Frontal cortex (tissue), 4 donors: ENCODE measurements at places on chromosomes 6 and 20. TPM values are rescaled to one million over a fixed set of nuclear protein-coding genes. Genes with fewer than 3 reads are reported as not detected.
A peak's percentile ranks its signal among the peaks of the same experiment; 100 is the strongest.

Gene MARCKS
- total RNA-seq: 498 TPM

Gene COL9A3
- total RNA-seq: 10.2 TPM

Gene PTCRA
- not detected for total RNA-seq

Gene CAGE1
- total RNA-seq: not detected

Gene NHLRC1
- 2.9 TPM for total RNA-seq

Gene C4A
- total RNA-seq: 10.6 TPM

Gene PLCB4
- total RNA-seq: 11.8 TPM

Gene SUMO4
- 2.4 TPM for total RNA-seq

Gene SYCP2
- 4.1 TPM for total RNA-seq

Gene TBXT
- not detected for total RNA-seq

DNA sequence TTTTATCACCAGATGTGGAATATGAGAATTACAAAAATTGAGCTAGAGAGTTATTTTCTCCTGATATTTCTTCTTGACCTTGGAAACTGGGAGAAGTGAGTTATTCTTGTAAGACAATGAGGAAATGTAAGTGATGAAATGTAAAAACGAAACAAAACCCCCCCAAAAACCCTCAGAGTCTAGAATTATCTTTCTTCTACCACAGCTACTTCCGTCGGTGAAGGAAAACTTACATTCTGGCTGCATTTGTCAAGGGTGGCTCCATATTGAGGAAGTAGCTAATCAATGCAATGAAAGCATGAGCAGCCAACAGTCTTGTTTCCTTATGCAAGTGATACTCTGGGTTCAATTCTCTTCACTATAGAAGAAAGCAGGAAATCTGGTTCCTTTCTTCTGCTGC lies 661.7 kb upstream of the CITED2 start:
- no peak for DNase-seq

DNA sequence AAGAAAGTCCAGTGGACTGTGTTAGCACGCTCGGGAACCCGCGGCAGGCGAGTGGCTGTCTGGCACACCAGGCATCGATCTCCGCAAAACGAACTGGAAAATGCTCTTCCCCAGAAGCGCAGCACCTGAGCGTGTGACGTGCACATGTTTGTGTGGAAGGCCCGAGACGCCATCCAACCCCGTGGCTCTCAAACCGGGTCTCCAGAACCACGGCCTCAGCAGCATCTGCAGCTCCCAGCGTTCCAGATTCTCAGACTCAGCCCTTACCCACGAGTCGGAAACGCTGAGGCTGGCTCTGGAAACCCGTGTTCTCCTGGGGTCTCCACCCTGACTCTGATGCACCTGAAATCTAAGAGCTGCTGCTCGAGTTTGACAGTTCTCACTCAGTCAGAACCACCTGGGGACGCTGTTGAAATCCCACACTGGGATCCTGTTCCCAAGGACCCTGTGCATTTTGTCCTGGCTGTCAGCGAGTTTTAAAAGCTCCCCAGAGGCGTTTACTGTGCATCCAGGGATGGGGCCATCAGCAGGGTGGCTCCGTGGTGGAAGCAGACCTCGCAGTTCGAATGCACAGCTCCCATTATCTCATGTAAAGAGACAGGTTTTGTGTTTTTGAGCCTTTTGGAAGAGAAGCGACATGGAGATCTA lies 69.0 kb downstream of the DLL1 start:
- no peak for DNase-seq

- no peak for DNase-seq
Observed at GRCh38 chr6:138115201-138115600, 8.0 kb upstream of the PERP start.

DNA sequence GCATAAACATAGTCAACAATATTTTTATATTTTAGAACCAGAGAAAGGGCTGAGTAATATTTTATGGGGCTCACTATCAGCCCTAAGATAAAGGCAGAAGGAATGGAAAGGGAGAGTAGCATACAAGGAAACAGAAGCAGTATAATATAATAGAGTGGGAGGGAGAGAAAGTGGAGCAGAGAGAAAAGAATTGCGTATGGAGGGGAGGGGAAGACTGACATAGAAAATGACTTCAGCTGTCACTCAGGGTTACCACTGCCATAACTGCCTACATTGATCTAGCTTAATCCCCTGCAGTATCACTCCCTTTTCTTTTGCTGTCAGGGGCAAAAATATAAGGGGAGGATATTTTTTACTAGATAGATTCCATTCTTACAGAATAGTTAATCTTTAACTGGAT lies 1133.5 kb upstream of the MAP3K7 start:
- DNase-seq: no peak

GRCh38 chr6:2245877-2246863 lies 765 bp upstream of the GMDS start:
- peak; percentile 51 for DNase-seq

DNA sequence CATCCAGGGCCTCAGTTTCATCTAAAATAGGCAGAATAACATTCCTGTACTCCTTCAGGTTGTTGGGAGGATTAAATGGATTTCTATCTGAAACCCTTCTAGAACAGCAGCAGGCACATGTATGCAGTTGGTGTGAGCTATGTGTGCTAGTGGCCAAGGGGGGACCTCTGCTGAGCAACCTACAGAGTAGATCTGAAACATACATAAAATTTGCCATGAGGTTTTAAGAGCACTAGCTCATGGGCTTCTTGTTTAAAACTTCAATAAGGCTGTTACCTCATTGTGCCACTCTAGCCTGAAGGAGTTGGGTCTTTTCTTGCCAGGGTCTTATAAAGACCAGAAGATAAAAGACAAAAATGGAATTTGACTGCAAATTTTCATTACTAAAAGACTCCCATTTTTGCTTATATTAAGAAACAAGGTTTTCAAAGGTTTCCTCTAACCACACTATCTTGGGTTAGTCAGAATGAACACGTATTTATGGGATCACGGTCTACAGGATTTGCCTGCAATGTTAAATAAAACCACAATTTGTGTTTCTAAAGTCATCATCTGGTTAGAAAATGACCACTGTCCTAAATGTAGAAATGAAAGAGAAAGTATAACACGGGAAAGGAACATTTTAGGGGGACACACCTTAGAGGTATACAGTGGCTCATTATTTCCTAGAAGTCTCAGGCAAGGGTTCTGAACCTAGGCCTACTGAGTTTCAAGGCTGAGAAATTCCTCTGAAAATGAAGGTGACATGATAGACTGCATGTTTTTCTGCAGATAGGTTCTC lies 144.9 kb upstream of the OLIG3 start:
- no peak for DNase-seq

- no peak for DNase-seq
Observed at GRCh38 chr6:115945306-115945705, 115.4 kb downstream of the FRK start.

- no peak for DNase-seq
Observed at GRCh38 chr6:46989398-46989797, 52.7 kb downstream of the ADGRF1 start.

GRCh38 chr6:119196715-119197114 lies 118.3 kb upstream of the FAM184A start:
- DNase-seq: no peak

DNA sequence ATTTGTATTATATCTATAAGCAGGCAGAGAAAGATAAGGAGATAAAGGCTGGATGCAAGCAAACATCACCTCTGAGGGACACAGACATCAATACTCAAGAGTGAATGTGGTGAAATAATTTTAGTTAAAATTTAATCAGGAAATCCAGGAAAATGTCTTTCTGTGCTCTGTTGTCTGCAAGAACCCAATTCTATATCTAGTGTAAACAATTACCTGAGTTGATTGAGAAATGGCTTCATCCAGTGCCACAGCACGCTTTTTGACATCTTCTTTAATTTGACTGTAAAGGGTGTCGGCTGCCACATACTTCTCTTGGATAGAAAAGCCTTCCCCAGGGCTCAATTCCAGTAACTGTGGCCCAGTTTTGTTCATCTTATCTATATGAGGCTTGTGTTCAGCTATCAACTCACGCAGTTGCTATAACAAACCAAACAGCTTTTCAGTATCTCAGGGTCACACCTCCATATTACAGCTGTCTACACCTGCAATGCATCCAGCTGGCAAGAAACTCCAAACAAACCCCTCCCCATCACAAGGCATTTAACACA lies 131.6 kb downstream of the DST start:
- DNase-seq: no peak

GRCh38 chr6:7468382-7469081 lies 72.9 kb upstream of the DSP start:
- DNase-seq: no peak

DNA sequence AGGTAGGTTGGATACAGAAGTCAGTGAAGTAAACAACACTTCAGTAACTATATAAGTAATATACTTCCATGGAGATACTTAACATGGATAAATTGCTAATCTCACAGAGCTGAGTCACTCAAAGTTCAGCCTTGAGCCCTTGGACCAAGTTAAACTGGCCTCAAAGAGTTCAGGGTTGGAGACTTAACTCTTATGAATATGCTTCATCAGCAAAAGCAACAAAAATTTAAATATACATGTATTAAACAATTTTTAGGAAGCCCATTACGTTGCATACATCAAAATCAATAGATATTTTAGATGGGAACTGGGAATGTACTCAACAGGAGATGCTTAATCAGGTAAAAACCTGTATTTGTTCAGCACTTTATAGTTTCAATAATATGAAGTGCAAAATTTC lies 12.2 kb downstream of the MTCL3 start:
- DNase-seq: no peak

- DNase-seq: no peak
Observed at GRCh38 chr20:10111959-10112250, 77.1 kb downstream of the ANKEF1 start.

GRCh38 chr20:14234666-14235295 lies 102.6 kb downstream of the FLRT3 start:
- no peak for DNase-seq

GRCh38 chr6:124520514-124520913 lies 441.7 kb upstream of the RNF217 start:
- DNase-seq: no peak

DNA sequence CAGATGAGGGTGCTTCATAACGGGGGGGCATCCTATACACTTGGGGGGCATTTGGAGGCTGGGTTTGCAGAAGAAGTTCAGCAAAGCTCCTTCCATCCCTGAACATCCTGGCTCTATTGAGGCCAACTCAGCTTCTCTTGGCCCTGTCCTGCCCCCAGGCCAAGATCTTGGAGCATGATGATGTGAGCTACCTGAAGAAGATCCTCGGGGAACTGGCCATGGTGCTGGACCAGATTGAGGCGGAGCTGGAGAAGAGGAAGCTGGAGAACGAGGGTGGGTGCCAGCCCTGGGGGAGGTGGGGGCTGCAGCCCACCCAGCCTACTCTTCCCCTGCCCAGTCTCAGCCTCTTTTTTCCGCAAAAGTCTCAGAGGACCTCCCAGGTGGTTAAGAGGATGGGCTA lies 17.2 kb downstream of the GDAP1L1 start:
- no peak for DNase-seq

GRCh38 chr6:170094686-170095272 lies 196.1 kb downstream of the DLL1 start:
- no peak for DNase-seq
